ENCODE measurements at places on chromosomes 6 and 20.

DNA sequence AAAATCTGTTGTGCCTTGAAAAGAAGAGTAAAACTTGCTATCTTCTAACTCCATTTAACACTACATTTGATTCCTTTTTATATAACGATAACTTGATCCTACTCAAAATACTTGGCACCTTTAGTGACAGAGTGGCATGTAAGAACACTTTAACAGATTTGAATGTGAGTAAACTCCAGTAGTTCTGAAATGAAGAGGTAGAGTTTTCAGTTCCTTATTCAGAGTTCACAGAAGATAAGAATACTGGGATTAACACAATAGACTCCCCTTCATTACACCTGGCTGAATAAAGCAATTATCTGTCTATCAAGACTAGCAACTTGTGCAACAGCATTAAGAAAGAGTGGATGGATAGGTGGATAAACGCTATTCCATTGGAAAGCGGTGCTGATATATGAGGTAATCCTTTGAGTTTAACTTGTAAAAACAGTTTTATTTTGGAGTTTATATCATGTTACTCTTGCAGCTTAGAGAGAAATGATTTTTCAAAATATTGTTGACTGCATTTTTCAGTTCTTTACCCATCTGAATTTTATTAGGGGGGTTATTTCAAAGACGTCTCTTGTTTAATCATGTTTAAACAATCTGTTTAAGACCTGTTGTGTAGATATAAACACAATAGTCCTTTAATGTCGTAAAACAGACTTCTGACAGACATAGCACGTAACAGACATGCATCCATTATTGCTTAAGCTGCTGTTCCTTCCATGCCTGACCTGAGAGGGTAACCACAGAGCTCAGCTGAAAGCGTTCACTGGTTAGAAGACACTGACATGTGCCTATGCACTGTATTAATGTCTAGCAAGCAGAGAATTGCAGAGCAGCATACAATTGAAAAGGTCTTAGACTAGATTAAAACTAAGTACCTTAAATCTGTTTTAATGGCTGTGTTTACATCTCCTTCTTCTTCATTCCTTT is 102.4 kb upstream of the SUPT3H start:
- DNase-seq: no peak

GRCh38 chr6:45052325-45052724 is 275.8 kb upstream of the RUNX2 start:
- DNase-seq: no peak

GRCh38 chr6:134034961-134035822 is 17.2 kb downstream of the SLC2A12 start:
- no peak for DNase-seq

DNA sequence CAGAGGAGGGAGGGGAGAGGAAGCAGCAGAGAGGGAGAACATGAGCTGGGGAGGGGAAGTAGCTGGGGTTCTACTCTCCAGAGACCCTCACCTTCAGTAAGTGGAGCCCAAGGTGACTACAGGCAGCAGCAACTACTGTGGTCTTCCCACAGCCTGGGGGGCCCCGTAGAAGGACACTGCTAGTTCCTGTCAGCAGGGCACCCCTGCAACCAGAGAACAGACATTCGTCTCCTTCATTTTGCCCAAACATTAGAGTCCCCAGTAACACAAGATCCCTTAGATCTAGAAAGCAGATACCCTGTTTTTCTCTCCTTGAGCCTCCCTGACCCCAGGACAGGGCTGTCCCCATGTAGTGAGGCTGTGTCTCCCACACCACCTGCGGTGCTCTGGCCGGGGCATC is 8.2 kb downstream of the GNMT start:
- no peak for DNase-seq

Measured in CD4-positive, alpha-beta T cell treated with Interleukin-4 for 1 hour (primary cell).